ENCODE measurements at places on chromosomes 2 and 18.

- no peak for DNase-seq
Measured at GRCh38 chr2:40353231-40353630, 98.7 kb downstream of the SLC8A1 start.

GRCh38 chr2:241540771-241541561, 17.6 kb upstream of the BOK start:
- DNase-seq = peak; percentile 71

DNA sequence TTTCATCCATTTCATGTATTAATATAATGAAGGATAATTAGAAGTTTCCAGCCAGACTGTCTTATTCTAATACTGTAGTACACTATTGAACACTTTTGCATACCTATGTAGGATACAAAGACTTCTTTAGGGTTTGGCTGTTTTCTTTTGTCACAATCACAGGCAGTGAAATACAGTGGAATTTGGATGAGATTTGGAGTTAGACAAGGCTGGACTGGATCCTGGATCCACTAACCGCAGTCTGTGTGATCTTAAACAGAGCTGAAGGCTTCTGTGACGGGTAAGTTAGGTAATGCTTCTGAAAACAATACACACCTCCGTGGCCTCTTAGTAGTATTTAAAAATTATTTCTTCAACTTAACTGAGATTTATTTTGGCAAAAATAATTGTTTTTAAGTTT, 1128.6 kb upstream of the CDH2 start:
- DNase-seq = no peak

GRCh38 chr2:3450385-3451010, 68.8 kb downstream of the ADI1 start:
- no peak for DNase-seq

GRCh38 chr2:45605116-45605515, 6.0 kb downstream of the SRBD1 start:
- DNase-seq = peak; percentile 31

- no peak for DNase-seq
Measured at GRCh38 chr18:35164133-35164532, 76.7 kb upstream of the ZNF397 start.

- DNase-seq = no peak
Measured at GRCh38 chr2:55146263-55146662, 85.8 kb downstream of the CLHC1 start.

- DNase-seq = peak; percentile 64
Measured at GRCh38 chr2:169141713-169142352, 72.5 kb downstream of the DHRS9 start.

- no peak for DNase-seq
Measured at GRCh38 chr2:163462993-163463392, 272.8 kb downstream of the FIGN start.

DNA sequence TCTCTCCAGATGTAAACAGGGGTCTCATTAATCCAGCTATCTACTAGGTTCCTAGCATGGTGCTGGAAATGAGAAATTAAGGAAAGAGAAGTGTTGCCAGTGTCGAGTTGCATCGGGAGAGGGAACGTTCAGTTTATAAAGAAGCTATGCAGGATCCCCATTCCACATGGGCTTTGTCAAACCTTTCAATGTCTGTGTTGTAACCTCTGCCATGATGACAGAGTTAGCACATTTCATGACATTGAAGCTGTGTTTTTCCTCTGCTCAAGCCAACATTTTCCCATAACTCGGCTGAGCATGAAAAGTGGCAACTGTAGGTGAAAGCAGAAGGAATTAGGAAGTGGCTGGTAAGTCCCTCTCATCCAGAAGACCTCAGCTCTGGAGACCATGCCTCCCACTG, 133.4 kb downstream of the WDSUB1 start:
- DNase-seq = no peak

GRCh38 chr2:15938803-15939555, 1.4 kb upstream of the MYCN start:
- DNase-seq = no peak

- DNase-seq = no peak
Measured at GRCh38 chr2:27946530-27947060, 56.1 kb downstream of the BABAM2 start.

DNA sequence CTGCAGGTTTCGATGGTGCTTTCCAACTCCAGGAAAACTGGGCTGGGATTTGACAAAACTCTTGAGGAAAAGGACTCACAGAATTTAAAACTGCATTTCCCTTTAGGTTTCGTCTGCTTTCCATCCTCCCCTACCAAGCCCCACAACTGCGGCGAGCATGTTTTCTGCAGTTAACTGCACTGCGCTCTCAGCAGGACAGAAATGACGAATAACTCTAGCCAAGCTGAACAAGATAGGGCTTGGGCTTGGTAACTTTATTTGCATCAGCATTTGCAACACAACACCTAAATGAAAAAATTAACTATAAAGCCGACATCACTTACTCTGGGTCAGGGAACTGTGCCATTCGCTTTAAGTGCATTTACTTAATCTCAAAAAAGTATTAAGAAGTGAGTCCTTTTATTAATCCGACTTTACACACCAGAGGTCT, 669 bp upstream of the PIKFYVE start:
- peak; percentile 44 for DNase-seq

DNA sequence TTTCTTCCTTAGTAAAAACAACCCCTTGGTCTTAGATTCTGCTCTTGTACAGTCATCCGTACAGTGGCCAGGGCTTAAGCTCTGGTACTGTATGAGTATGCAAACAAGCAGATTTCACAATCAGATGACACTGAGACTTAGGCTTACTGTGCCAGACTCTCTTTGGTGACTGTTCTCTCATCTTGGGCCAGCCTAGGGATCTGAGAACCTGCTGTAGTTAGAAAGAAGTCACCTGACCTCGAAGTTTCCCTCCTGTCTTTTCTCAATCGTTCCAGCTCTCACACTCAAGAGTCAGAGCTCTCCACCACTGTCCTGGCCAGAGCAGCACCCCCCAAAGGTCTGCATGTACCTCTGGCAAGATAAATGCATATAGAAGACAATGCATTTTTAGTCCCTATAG, 63.2 kb downstream of the ZEB2 start:
- DNase-seq = peak; percentile 90

- DNase-seq = peak; percentile 9
Measured at GRCh38 chr2:165141601-165142354, 62.1 kb downstream of the SCN3A start.

DNA sequence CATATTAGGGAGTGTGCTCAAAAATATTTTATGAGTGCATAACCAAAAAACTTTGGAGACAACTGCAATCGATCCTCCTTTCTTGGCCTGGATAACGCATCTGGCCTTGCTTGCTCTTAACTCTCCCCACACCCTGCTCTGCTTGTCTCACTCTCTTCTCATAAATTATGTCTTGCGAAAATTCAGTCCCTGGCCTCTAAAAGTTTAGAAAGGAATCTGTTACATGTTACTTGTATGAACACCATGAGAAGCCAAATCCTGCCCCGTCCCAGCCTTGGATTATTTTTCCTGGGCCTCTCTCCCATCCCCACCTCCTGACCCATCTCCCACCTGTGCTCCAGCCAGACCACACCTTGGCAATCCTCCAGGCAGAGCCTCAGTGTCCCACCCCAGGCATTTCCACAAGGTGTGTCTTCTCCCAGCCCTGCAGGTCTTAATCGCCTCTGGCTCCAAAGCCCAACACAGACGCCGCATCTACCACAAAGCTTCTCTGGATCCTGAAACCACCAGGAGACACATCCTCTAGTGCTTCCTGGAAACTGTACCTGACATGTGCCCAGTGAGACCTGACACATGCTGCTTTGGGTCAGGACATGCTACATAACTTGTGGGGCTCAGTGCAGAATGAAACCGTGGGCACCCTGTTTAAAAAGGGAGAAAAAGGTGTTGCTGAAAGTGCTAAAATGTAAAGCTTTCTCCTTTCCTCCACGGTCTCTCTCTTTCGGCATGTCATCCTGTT, 99.6 kb upstream of the ST3GAL5 start:
- DNase-seq = no peak

GRCh38 chr2:120734930-120735651, 577 bp upstream of the GLI2 start:
- DNase-seq = peak; percentile 38

- no peak for DNase-seq
Measured at GRCh38 chr18:14000884-14001283, 85.5 kb upstream of the MC2R start.

GRCh38 chr2:138707392-138708074, 72.7 kb downstream of the NXPH2 start:
- peak; percentile 64 for DNase-seq

DNA sequence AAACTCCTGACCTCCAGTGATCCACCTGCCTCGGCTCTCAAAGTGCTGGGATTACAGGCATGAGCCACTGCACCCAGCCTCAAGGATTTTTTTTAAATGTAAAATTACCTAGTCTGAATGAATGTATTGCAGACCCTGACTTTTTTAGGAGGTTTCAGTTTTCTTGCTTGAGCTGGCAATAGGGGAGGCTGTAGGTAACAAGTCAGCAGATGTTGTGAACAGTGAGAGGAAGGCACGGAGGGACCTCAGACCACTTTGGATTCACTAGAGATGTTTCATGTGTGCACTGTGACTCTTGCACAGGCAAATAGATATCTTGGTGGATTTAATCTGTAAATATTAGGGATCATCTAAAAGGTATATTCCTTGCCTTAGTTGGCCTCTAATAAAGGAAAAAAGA, 6.4 kb downstream of the NDUFV2 start:
- no peak for DNase-seq

GRCh38 chr2:70779491-70779890, 11.0 kb downstream of the FIGLA start:
- no peak for DNase-seq

GRCh38 chr2:169945515-169945914, 118.3 kb downstream of the UBR3 start:
- DNase-seq = no peak

- DNase-seq = no peak
Measured at GRCh38 chr2:158796652-158797051, 1.5 kb downstream of the DAPL1 start.

DNA sequence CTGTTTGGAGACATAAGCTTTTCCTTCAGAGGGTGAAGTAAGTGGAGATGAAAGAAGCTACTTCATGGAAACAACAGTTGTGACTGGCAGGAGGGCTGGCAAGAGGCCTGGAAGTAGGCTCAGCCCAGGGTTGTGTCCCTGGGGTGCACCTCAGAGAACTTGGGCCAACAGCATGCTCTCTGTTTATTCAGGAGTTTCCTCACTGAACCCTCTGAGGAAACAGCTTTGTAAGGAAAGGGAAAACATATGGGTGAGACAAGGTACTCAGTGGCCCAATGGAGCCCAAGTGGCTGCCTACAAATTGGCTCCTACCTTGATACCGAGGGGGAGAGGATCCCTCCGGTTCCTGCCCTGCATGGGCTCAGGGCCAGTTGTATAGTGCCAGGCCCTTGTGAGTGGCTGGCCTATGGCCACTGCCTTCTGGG, 115.5 kb upstream of the ITGA6 start:
- no peak for DNase-seq

DNA sequence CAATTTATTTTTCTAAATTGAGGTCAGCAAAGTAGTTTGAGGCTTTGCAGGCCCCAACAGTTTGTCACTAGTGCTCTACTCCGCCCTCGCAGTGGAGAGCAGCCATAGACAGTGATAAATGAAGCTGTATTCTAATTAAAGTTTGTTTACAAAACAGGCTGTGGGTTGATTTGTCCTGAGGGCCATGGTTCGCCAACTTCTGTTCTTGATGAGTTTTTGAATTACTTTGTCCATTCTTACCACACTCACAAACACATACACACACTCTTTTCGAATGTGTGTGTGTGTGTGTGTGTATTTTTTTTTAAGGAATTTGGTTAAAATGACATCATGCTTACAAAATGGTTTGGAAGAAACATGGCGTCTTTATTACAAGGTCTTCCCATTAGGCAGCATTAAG, 68.6 kb downstream of the MTCL1 start:
- DNase-seq = no peak

- DNase-seq = no peak
Measured at GRCh38 chr18:41617647-41618046, 337.4 kb upstream of the PIK3C3 start.

- DNase-seq = peak; percentile 93
Measured at GRCh38 chr2:162242586-162243280, 512 bp downstream of the FAP start.

DNA sequence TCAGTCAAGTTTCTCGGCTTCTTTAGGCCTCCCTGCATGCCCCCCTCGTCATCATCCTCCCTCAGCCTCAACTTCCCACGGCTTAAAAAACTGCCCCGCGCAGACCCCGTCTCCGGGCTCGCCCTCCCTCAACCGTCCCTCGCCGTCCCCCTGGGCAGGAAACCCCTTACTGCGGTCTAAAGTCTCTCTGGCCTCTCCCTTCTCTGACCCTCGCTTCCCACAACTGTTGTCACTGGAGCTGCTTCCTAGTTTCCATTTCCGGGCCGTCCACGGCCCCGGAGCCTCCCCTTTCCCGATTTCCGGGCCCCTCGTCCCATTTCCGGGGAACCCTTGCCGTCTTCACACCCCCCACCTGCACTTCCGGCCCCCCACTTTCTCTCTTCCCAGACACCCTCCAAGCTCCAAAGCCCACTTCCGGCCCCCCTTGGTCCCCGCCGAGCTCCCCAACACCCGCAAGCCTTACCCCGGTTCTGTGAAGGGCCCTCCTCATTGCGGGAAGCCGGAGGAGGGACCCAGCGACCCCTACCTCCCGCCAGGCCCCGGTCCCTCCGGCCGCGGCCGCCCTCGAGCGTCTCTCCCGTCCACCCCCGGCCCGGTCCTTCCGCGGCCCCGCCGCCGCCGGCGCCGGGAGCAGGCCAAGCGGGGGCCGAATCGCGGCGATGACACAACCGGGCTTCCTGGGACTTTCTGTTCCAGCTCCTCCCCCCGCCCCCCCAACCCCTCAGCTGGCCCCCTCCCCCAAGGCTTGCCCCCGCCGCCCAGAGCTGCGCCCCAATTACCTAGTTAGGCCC, 513 bp downstream of the TRIP12 start:
- peak; percentile 78 for DNase-seq

GRCh38 chr18:54612237-54612636, 21.2 kb downstream of the DYNAP start:
- DNase-seq = no peak

DNA sequence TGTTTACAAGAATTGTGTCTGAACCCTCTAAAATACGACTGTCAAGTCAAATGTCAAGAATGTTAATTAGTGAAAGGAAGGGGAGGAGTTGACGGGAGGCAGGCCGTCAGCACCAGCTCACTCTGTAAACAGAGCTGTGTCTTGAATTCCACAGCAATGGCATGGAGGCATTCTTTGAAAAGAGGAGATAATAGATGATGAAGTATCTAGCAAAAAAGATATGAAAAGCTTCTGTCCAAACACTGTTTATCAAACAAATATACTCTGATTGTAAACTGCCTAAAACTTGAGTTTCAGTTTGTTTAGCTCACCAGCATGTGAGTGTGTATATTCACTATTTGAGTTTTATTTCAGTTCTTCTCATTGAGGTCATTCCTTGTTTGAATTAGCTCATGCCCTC, 94.7 kb upstream of the CDC42EP3 start:
- peak; percentile 69 for DNase-seq

DNA sequence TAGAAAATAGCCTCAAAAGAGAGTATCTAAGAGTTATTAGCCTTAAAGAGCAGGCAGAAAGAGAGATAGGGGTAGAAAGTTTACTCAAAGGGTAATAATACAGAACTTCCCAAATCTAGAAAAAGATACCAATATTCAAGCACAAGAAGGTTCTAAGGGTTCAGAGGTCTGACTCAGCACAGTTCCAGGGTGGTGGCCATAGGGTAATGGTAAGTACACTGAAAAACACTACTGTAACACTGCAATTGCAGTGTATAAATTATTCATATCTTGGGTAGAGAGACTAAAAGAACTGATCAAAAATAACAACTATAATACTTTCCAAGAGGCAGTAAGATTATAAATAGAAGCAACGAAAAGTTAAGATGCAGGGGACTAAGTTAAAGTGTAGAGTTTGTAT, 115.2 kb downstream of the ROCK1 start:
- no peak for DNase-seq

Measured in EH (cell line).